Stimulated activated CD8-positive, alpha-beta memory T cell treated with anti-CD3 and anti-CD28 coated beads, Interleukin-7, amount 100 ng/mL, for 48 hours (primary cell): ENCODE measurements at places on chromosomes 6 and 20.

GRCh38 chr6:101011186-101011585 is 130.1 kb upstream of the ASCC3 start:
- DNase-seq, result no peak

- no peak for DNase-seq
Observed at GRCh38 chr20:62475027-62475771, 596 bp downstream of the GATA5 start.

DNA sequence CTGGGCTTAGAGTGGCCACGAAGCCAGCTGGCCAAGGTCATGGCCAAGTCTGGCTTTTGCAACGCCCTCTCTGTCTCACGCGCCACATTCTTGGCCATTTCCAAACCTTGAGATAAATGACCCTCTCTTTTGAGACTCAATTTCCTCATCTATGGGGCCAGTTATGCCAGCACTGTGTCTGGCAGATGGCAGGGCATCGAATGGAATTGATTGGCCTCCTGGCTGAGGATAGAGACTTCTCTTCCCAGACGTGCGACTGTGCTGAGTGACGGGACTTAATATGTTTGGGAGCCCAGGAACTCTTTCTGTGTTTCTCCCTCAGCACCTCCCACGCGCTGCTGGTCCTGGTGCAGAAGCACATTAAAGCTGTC is 7.6 kb downstream of the BPIFB2 start:
- DNase-seq, result no peak

DNA sequence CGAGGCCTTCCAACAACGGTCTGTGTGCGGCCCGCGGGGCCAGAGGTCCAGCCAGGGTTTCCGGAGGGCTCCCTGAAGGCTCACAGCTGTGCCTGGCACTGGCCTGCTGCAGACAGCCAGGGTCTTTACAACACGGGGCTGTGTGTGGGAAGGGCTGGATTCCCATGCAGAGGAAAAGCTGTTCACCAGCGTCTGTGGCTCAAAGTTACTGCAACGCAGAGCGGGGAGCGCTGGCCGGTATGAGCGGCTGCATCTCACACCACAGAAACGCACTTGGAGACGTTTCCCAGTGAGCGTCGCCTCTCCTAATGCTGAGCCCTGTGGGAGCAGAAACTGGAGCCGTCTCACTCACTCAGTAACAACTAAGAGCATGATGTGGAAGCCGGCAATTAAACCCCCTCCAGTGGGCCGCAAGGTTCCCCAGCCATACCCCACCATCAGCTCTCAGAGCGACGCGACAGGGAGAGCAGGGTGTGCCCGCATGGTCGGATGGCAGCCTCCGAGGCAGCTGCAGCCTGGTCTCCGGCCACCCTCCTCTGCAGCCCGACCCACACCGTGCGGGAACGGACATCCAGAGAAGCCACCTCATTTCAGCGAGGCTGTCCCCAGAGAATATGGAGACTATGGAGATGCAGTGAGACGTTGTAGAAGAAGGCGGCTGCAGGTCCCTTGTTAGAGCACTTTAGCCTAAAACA is 42.6 kb downstream of the DLL1 start:
- DNase-seq, result no peak

DNA sequence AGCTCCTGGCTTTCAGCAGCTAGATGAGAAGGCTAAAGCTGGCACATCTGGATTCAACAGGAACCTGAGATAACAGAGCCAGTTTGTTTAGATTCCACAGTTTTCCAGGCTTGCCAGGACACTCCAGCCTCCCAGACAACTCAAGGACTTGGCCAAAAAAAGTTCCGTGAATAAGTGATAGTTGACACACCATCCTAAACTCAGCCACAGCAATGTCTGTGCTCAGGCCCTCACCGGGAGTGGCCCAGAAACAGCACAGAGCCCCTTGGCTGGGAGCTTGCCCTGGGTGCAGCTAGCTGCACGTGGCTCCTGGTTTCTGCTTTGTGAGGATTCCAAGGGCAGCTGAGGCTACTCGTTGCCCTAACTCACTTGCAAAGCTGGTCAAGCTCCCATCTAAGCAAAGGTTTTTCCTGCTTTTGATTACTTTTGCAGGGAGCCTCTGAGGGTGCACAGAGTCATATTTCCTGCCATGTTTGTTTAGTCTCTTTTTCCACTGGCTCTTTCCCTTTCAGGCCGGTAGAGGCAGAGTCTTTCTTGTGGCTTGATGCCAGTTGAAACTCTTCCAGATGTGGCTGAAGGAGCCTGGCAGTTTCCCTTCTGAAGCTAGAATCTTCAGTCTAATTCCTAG is 118.3 kb upstream of the ECI2 start:
- no peak for DNase-seq

- no peak for DNase-seq
Observed at GRCh38 chr20:41380551-41381193, 14.1 kb upstream of the EMILIN3 start.

DNA sequence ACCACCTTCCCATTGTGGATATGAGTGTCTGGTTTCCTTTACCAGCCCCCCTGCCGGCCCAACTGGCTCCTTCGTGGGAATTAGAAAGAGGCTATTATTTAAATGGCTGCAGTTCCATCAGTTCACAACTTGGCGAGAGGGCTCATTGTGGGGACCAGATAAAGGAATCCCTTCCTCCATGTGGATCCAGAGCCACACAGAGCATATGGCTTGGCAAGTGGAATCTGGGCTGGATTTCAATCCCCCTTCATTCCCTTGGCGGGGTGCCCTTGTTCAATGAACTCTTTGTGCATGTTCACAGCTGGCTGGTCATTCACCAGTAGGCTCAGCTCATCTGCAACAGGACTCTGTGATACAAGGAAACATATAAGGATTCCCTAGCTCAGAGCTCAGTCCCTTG is 140.6 kb downstream of the OPN5 start:
- DNase-seq, result no peak

DNA sequence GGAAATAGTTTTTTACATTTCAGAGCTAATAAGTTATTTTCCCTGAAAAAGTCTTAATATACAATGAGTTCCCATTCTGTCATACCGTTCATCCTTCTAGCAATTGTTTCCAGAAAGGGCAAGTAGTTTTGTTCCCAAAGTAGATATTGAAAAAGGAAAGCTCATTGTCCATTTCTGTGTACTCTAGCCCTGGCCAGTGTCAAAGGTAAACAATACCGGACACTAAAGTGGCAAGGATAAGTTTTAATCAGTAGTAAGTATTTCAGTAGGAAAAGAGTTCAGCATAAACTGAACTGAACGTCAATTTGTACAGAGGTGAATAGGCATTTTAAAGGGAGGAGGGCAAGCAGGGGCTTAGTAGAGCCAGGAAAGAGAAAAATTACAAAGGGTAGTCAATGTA is 43.5 kb upstream of the CALHM6 start:
- no peak for DNase-seq

DNA sequence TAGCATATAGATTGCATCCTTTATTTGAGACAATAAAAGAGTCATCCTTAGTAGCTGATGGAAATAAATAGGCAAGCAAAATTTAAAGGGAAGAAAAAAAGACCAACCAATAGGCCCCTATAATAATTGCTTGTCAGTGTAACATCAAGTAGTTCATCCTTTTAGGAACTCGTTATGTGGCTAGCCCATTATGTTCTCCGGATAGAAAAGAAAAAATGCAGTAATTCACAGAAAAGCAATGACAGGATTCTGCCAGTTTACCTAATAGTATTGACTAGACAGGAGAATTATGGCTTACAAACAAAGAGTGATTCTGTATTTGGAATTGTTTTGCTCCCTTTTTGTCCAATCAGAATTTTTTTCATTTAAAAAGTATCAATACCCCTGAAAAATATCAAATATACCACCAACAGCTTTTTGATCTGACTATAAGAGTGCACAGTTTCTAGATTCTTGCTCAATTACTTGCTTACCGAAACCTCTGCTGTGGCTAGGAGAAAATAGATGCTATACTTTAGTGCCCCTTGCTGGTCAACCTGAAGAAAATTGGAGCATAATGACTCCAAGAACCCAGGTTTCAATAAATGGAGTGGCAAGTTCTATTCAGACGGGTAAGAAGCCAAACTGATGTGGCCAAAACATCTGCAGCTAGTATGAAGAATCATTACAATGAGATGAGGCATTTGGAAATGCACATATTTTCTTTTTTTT is 91.5 kb upstream of the SASH1 start:
- no peak for DNase-seq

DNA sequence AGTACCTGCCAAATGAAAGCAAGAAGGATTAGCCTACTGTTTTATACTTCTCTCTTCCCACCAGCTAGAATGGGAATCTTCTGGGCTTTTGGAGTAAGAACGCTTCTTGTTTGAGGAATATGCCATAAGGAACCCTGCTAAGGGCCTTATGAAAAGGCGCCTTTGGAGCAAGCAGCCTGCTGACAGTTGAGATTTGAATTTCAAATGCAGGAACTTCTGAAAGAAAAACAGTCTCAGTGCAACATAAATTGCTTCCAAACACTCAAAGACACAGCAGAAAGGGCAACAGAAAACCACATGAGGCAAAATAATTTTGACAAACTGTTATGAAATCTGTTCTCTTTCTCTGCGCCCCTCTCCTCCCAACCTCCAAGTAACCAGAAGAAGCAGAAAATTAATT is 149.4 kb upstream of the B3GAT2 start:
- DNase-seq, result no peak

GRCh38 chr6:157879873-157880254 is 56.8 kb downstream of the SNX9 start:
- no peak for DNase-seq

GRCh38 chr6:131367206-131367873 is 205.7 kb upstream of the ARG1 start:
- no peak for DNase-seq

- DNase-seq, result no peak
Observed at GRCh38 chr6:161134550-161135298, 139.1 kb downstream of the AGPAT4 start.

DNA sequence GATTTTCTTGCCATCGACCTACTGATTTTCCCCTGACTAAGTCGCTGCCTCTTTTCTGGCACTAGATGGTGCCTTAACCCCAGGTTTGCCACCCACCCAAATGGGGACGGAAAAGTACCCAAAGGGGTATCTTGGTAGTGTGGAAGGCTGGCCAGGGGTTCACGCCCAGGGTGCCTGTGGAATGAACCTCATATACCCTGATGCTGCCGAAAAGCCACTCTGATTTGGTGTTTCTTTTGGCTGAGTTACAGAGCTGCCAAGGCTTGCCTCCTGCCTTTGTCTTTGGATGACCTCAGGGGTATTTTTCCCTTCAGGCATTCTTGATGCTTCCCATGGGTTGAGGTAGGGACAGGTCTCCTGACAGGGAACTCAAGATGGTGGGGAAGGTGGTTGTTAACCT is 78.1 kb downstream of the MAP3K7 start:
- DNase-seq, result no peak

DNA sequence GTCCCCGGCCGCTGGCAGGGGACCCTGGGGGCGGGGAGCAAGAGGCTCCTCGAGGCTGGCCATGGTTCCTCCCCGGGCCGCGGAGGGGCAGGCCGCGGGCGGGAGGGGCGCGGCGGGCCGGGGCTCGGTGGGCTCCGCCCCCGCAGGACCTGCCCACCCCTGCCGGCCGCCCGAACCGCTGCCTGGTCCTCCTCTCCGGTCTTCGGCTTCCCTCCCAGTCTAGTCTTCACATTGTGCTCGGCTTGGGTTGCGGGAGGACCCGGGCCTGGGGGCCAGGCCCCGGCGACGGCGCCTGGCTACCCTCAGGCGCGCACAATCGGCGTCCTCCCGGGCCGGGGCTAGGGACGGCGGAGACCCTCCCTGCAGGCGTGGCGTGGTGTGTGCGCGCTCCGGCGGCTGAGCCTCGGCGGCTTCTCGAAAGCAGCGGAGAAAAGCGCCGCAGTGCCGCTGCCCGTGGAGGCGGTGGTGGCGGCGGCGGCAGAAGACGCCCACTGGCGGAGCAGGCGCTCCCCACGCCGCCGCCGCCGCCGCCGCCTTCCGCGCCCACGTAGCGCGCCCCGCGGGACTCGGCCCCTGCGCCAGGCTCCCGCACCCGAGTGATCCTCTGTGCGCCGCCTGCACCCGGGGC is at the start of gene PDE10A:
Gene PDE10A (minus strand): TSS at position 493 of the 628 bp plus-strand sequence. CDS start 430 bp downstream, at position 63.
- no peak for DNase-seq

- DNase-seq, result no peak
Observed at GRCh38 chr20:53642196-53643030, 48.8 kb upstream of the ZNF217 start.

GRCh38 chr20:44707018-44707579 is 8.1 kb upstream of the CCN5 start:
- DNase-seq, result no peak

- DNase-seq, result no peak
Observed at GRCh38 chr6:167121335-167121841, 1.5 kb upstream of the CCR6 start.

DNA sequence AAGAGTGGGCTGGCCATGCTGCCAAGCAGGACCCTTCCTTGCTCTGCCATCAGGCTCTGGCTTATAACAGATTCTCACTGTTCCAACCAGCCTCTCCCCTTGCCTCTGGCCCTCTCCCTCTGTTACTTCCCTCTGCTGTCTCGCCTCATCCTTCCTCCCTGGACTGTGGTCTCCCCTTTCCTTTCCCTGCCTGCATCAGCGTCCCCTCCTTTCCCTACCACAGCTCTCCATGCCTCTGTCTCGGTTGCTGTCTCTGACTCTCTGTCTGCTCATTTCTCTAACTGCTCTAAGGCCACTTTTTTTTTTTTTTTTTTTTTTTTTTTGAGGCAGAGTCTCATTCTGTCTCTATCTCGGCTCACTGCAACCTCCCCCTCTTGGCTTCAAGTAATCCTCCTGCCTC is 173.4 kb downstream of the PTPRT start:
- DNase-seq, result no peak

- DNase-seq, result no peak
Observed at GRCh38 chr6:139337830-139338229, 36.6 kb downstream of the CITED2 start.

GRCh38 chr6:71642120-71642519 is 244.2 kb upstream of the RIMS1 start:
- no peak for DNase-seq

GRCh38 chr6:69795469-69796072 is 1.2 kb downstream of the LMBRD1 start:
- DNase-seq, result no peak

- no peak for DNase-seq
Observed at GRCh38 chr6:156557251-156557910, 219.8 kb upstream of the ARID1B start.

DNA sequence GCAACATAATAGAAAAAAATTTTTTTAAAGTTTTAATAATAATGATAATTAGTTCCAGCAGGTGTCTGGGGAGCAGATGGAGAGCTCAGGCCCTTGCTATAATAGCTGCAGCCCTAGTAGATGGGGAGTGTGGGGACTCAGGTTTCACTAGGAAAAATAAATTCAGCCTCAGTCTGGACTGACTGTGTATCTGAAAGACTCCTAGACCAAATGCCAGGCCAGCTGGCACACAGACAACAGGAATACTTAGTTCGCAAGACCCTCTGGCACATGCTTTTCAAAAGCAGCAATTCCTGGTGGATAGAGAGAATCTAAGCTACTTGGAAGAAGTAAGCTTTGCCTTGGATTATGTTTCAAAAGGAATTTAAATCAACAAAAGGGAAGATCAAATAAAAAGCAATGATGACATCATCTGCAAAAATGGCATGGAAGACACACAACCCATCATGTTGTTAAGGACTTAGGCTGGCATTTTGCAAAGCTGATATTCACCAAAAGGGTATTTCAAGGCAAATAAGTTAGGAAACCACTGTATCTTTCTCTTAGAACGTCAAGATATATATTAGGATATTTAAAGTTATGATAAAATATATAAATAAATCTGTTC is 107.8 kb downstream of the RNGTT start:
- no peak for DNase-seq
